Karpas-422 (cell line): ENCODE measurements at places on chromosomes 3 and 15. TPM values are rescaled to one million over a fixed set of nuclear protein-coding genes. Genes with fewer than 3 reads are reported as not detected.

- peaks cover 38% of the 10 kb centered on the region for H3K36me3 ChIP-seq
- no peak for DNase-seq
- no peak overlapping the region for H3K4me3 ChIP-seq
- H3K27me3 ChIP-seq: no peaks in the 10 kb centered on the region
- H3K27ac ChIP-seq: peak overlapping the region; percentile 51
These were observed 29.4 kb downstream of the ABTB1 start for GRCh38 chr3:127702151-127702578.

- H3K27me3 ChIP-seq: no peaks in the 10 kb centered on the region
- H3K4me3 ChIP-seq: no peak overlapping the region
- no peaks in the 10 kb centered on the region for H3K4me1 ChIP-seq
- no peaks in the 10 kb centered on the region for H3K36me3 ChIP-seq
These were observed 93.2 kb downstream of the MAGI1 start for GRCh38 chr3:65945480-65945879.

DNA sequence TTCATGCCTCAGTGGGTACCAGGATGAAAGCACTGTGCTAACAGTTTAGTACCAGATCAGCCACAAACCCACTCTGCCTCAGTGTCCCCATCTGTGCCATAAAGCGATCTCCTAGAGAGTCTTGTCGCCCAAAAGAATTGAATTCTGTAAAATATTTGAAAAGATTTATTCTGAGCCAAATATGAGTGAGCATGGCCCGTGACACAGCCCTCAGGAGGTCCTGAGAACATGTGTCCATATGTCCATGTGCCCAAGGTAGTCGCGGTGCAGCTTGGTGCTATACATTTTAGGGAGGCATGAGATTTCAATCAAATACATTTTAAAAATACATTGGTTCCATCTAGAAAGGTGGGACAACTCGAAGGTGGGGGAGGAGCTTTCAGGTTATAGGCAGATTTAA lies 15.4 kb upstream of the NOX5 start:
- H3K4me3 ChIP-seq: no peak overlapping the region
- H3K27me3 ChIP-seq: no peaks in the 10 kb centered on the region
- no peaks in the 10 kb centered on the region for H3K4me1 ChIP-seq
- no peak overlapping the region for H3K27ac ChIP-seq
- DNase-seq: no peak
- no peaks in the 10 kb centered on the region for H3K36me3 ChIP-seq

DNA sequence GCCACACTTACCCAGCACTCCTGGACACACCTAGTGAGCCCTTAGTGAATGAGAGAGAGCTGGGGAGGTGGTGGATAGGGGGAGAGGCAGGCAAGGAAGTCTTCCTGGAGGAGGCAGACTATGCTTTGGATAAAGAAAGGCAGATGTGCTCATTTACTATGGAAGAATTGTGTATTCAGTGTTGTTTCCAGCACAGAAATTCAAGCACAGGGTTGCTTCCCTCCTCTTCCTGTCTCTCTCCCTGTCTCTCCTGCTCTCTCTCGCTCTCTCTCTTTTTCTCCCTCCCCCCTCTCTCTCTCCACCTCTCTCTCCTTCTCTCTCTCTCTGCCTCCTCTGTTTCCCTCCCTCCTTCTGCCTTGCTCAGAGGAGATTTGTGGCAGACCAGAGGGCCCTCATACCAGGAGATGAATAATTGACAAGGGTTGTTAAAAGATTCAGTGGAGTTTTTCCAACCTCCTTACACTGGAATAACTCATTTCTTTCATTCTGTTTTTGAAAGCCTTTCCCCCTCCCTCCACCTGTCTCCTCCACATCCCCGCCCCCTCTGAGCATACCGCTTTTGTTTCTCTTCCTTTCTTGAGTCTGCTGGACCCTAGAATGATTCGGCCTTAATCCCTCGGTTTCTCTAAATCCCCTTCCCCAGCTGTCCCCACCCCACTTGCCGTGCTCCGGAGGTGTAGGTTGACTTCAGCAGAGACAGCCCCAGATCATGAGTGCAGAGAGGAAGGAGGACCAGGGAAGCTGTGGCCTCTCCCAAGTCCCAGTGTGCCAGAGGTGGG lies 65.6 kb downstream of the CCDC33 start:
- H3K4me3 ChIP-seq: no peak overlapping the region
- no peak for DNase-seq
- no peak overlapping the region for H3K27ac ChIP-seq
- no peaks in the 10 kb centered on the region for H3K4me1 ChIP-seq
- no peaks in the 10 kb centered on the region for H3K36me3 ChIP-seq

DNA sequence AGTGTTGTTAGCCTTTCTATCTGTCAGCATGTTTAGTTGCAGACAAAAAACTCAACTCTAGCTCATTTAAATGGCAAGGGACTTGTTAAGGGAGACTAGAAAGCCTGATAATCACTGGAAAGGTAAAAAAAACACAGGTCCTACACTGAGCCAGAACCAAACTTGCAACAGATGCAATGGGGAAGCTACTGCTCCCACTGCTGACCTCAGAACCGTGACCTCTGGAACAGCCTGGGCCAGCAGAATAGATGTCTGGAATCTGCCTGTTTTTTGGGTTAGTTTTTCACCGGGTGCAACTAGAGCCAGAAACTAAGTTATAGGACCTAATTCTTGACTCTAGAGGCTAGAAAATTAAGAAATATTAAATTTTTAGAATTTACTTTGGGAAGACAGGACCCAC lies 32.5 kb upstream of the ARL14 start:
- H3K27ac ChIP-seq: no peak overlapping the region
- H3K36me3 ChIP-seq: no peaks in the 10 kb centered on the region
- no peak overlapping the region for H3K4me3 ChIP-seq

DNA sequence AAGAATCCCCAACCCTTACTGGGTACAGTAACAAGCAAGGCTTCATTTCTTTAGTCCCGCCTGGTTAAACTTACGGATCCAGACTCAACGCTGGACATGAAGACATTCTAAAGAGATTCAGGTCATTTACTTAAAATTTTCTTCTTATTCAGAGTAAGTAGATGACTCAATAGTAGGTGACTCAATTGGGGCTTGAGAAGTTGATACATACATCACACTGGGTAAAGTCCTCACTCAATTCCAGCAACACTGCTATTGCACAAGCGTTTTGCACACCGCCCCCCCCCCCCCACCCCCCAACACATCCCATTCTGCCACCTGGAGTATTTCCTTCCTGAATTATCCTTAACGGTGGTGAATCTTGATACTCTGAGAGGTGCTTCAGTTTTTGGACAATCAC lies 610.0 kb downstream of the FOXP1 start:
- H3K4me1 ChIP-seq: no peaks in the 10 kb centered on the region
- no peak overlapping the region for H3K27ac ChIP-seq
- H3K27me3 ChIP-seq: no peaks in the 10 kb centered on the region
- peaks cover 71% of the 10 kb centered on the region for H3K36me3 ChIP-seq
- H3K4me3 ChIP-seq: no peak overlapping the region

DNA sequence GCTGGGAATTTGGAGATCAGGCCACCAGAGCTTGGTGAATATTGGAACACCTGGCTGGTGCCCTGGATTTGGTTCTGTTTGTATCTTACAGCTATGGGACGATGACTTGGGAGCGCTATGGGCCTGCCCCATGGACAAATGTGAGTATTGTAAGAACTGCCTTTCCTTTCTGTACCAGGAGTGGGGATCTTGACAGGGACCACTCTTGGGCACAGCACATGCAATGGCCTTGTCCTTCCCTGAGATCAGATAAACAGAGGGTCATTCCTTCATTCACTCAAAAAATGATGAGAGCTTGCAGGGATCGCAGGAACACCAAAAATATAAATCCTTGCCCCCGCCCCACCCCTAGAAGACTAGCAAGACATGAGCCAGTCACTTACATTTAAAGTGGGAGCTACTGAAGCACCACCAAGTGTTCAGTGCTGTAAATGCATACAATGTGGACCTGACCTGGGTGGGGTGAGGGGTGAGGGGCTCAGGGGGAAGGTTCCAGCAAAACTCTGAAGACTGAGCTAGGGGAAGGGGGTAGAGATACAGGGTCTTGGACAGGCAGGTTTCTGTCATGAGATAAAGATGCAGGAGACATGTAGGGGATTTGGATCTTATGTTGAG lies 2.7 kb upstream of the CRELD1 start:
- H3K36me3 ChIP-seq: no peaks in the 10 kb centered on the region
- H3K27me3 ChIP-seq: no peaks in the 10 kb centered on the region
- H3K27ac ChIP-seq: no peak overlapping the region

DNA sequence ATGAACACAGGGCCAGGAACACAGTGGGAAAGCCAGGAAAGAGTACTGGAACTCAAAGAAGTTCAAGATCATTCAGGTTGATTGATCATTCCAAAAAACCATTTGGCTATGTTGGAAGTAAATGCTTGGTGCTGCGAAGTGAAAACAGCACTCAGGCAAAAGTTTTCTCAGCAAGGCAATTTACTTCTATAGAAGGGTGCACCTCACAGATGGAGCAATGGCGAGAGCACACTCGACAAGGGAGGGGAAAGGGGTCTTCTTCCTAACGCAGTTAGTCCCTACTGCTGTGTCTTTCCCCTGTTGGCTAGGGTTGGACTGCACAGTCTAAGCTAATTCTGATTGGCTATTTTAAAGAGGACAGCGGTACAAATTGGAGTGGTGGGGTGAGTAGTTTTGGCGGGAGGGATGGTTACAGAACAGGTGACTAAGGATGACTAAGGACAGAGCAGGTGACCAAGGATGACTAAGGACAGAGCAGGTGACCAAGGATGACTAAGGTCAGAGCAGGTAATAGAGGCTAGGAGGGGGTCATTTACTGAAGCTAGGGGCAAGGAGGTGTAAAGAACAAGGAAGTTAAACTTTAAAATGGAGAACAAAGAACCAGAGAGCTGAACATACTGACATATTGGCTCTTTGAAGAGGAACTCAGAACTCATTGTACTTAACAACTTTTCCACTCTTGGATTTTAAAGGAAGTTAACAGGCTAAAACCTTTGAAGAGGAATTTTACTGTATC lies 43.3 kb downstream of the HOMER2 start:
- no peak for DNase-seq
- H3K4me3 ChIP-seq: no peak overlapping the region
- no peaks in the 10 kb centered on the region for H3K36me3 ChIP-seq
- H3K27me3 ChIP-seq: no peaks in the 10 kb centered on the region
- no peaks in the 10 kb centered on the region for H3K4me1 ChIP-seq

DNA sequence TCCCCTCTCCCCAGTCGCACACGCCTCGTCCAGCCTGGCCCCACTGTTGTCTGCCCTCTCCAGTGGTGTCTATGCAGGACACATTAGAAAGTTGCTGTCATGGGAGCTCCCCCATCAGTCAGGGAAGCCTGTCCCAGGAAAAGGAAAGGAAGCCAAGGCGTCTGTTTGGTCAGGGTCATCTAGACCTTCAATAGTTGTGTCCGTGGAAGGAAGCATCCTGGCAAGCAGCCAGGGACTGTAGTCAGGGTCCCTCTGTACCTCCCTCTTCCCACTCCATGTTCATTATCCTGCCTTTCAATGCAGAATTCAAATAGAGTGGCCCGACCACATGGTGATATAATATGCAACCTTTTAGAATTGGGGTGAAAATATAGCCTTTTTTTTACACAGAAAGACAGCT lies 60.7 kb upstream of the RAB6B start:
- no peaks in the 10 kb centered on the region for H3K27me3 ChIP-seq
- no peak overlapping the region for H3K27ac ChIP-seq
- no peak for DNase-seq
- no peaks in the 10 kb centered on the region for H3K4me1 ChIP-seq
- H3K36me3 ChIP-seq: no peaks in the 10 kb centered on the region

- no peaks in the 10 kb centered on the region for H3K36me3 ChIP-seq
- no peak overlapping the region for H3K27ac ChIP-seq
- H3K4me1 ChIP-seq: no peaks in the 10 kb centered on the region
- no peak for DNase-seq
These were observed 55.2 kb upstream of the ACAN start for GRCh38 chr15:88748081-88748480.

DNA sequence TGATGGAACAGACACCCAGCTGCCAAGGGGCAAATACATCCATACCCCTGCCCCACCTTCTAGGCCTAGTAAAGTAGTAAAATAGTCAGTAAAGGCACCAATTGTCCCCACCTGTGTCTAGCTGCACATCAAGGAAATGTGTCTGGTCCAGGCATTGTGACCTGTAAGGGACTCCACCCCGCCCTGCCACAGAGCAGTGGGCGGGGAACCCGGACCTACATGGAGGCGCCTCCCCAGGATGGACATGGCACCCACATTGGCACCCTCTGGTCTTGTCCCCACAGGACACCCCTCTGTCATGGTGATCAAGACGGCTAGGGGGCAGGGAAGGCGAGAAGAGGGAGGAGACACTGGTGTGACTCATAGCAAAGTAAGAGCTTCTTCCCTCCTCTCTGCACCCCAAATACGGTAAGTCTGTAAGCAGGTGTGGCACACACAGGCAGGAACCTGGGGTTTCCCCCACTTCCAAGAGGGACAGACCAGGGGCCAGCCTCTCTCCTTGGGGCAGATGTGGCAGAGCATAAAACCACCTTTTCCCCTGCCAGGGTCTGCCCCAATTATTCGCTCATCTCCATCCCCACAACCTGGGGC lies 13.5 kb upstream of the LINGO1 start:
- no peaks in the 10 kb centered on the region for H3K27me3 ChIP-seq
- H3K4me1 ChIP-seq: no peaks in the 10 kb centered on the region
- DNase-seq: no peak
- no peak overlapping the region for H3K4me3 ChIP-seq

GRCh38 chr15:82971218-82971984 lies 14.6 kb upstream of the RAMAC start:
- H3K36me3 ChIP-seq: no peaks in the 10 kb centered on the region
- no peaks in the 10 kb centered on the region for H3K4me1 ChIP-seq
- H3K27ac ChIP-seq: no peak overlapping the region

- no peak for DNase-seq
- no peaks in the 10 kb centered on the region for H3K36me3 ChIP-seq
- H3K4me1 ChIP-seq: no peaks in the 10 kb centered on the region
- no peaks in the 10 kb centered on the region for H3K27me3 ChIP-seq
- H3K4me3 ChIP-seq: no peak overlapping the region
These were observed 7.6 kb downstream of the ROPN1 start for GRCh38 chr3:123984350-123984749.

DNA sequence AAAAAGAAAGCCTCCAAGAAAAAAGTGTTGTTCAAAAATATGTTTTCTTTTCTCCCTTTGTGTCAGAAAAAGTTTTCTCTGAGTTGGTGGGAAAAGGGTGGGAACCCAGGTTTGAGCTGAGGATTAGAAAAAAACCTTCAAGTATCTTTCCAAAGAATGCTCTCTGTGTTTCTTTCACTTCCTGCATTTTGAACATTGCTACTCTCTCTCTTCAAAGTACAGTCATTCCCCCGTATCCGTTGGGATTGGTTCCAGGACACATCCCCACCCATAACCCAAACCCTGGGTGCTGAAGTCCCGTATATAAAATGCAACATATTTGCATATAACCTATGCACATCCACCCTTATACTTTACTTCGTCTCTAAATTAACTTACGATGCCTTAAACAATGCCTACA lies 139.6 kb downstream of the TMCO5A start:
- H3K27me3 ChIP-seq: no peaks in the 10 kb centered on the region
- no peaks in the 10 kb centered on the region for H3K36me3 ChIP-seq
- peak overlapping the region; percentile 98 for H3K27ac ChIP-seq
- DNase-seq: no peak
- H3K4me3 ChIP-seq: peak overlapping the region; percentile 66; the same call in 1 of the 2 replicates

Gene SMAD3
- total RNA-seq: 12.8 and 27.7 TPM in 2 replicates

Gene TRH
- total RNA-seq: not detected in 2 replicates

Gene COL7A1
- 0.78 and 13.0 TPM in 2 replicates for total RNA-seq

Gene ZNF717
- total RNA-seq: 11.5 and 25.0 TPM in 2 replicates

Gene PTX3
- total RNA-seq: not detected in 2 replicates

Gene SECISBP2L
- 16.3 and 28.7 TPM in 2 replicates for total RNA-seq

Gene CHRD
- total RNA-seq: 17.7 and 52.9 TPM in 2 replicates

Gene TGM4
- not detected in 2 replicates for total RNA-seq

Gene SAMMSON
- total RNA-seq: 0.18 TPM in 1 of 2 replicates, not detected in the other

Gene SEMA7A
- 41.6 and 49.1 TPM in 2 replicates for total RNA-seq
